Psoas muscle (tissue), 8 donors: ENCODE measurements at places on chromosomes 6 and 20. TPM values are rescaled to one million over a fixed set of nuclear protein-coding genes. Genes with fewer than 3 reads are reported as not detected.

The TAAR1 gene
- total RNA-seq: not detected

The WFDC12 gene
- total RNA-seq: not detected

The RHAG gene
- not detected for total RNA-seq

The PRSS16 gene
- total RNA-seq: not detected

The CLPSL2 gene
- total RNA-seq: not detected

The MYLK2 gene
- 109 TPM for total RNA-seq

The RSPH9 gene
- not detected for total RNA-seq

The DNMT3B gene
- 0.32 TPM for total RNA-seq

The REM1 gene
- total RNA-seq: 2.0 TPM

The HCRTR2 gene
- total RNA-seq: not detected

The GNRH2 gene
- not detected for total RNA-seq

GRCh38 chr20:46368902-46369268 lies 37.5 kb downstream of the ELMO2 start:
- DNase-seq: no peak

GRCh38 chr6:151501511-151502136 lies 7.8 kb downstream of the CCDC170 start:
- no peak for DNase-seq

- DNase-seq: no peak
Measured at GRCh38 chr20:34636648-34637047, 40.2 kb downstream of the PIGU start.

DNA sequence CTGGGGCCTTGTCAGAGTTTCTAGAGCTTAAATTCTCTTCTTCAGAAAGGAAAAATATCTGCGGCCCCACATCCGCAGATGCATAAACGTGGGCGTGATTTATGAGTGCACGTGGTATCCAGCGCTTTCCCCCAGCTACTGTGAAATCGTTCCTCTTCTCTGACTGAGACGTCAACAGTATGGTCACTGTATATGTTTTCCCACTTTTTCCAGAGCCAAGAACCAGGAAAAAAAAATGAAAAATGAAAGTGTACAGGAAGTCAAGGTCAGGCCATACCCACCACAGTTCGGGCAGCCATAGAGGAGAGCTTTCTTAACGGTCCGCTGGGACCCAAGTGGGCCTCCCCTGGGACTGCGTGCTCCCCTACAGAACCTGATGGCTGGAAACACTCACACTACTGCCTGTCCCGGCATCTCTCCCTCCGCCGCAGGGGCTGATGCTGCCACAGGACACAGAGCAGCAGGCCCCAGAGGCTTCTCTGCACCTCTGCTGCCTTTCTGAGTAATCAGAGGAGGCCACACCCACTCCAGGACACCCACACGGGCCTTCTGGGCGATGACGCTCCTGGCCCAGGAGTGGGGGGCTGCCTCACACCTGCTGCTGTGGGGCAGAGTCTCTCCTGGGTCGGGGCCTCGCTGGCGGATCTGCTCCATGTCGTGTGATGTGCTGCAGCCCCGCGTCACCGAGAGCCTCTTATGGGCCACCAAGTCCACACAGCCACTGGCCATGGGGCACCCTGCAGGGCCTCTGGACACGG lies 16.4 kb upstream of the STX16 start:
- no peak for DNase-seq

DNA sequence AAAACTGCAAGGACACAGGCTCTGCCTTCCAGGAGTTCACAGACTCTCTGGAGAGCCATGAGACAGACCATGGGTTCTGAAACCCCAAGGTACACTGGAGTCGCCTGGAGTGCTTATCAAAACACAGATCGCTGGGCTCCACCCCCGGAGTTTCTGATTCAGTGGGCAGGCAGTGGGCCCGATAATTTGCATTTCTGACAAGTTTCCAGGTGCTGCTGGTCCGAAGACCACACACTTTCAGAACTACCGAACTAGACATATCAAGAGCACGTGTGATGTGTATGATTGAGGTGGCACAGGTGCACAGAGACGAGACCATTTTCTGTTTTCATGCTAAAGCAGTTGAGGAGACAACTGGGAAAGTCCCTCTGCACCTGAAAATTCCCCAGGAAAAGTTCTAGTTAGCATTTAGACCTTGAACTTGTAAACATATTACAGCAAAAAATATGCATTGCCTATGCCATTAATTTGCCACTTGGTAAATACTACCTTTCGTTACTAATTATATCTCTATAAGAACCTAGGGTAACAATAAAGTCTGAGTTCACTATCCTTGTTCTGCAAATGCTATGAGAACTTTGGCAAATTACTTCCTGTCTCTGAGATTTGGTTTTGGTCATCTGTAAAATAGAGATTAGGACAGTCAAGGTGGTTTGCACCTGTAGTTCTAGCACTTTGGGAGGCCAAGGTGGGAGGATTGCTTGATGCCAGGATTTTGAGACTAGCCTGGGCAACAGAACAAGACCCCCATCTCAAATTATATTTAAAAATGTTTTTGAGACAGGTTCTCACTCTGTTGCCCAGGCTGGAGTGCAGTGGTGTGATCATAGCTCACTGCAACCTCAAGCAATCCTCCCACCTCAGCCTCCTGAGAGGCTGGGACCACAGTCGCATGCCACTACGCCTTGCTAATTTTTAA lies 14.3 kb upstream of the PIM1 start:
- DNase-seq: no peak

DNA sequence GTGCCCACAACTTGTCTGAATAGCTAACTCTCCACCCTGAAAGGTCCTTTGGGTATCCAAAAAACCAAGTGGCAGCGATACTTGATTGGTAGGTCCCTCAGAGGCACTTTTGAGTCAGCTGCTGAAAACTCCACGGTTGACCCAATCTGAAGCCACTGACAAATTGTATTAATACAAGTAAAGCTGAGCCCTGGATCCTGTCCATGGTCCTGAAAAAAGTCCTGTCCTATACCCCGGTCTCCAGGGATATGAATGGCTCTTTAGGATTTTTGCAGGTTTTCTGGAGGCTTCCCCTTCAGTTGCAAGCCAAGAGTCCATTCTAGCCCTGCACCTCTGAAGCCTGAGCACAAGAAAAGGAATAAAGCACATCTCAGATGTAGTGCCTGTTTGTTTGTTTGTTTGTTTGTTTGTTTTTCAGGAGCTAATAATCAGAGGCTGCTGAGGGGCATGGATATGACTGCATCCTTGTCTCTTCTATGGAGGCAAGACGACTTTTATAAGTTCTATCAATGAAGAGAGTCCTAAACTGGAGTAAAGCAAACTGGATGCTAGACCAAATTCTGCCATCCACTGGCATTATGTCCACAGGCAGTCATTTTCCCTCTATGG lies 1.7 kb upstream of the SLC12A5 start:
- no peak for DNase-seq

DNA sequence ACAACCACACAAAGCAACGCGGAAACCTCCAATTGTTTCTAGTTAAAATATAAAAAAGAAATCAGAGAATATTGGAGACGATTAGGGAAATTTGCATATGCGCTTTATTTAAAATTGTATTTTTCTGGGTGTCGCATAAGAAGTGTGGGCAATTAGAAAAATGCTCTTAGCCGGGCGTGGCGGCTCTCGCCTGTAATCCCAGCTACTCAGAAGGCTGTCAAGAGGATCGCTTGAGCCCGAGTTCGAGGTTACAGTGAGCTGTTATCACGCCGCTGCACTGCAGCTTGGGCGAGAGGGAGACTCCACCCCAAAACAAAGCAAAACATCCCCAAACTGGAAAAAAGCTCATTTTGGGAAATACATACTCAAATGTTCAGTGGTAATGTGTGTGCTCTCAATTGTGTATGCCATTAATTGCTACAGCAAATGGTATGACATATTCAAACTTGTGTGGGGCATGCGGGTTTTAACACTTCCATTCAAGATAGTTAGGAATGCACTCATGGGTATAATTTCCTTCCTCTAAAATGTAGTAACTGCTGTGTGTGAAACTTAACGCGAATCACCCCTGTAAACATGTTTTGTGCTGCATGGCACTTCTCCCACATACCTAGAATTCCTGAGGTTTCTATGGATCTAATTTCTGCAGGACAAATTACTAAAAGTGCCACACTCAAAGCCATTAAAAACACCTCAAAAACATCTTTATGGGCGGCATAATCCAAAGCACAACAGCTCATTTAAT lies 54.7 kb upstream of the HFE start:
- DNase-seq: no peak

DNA sequence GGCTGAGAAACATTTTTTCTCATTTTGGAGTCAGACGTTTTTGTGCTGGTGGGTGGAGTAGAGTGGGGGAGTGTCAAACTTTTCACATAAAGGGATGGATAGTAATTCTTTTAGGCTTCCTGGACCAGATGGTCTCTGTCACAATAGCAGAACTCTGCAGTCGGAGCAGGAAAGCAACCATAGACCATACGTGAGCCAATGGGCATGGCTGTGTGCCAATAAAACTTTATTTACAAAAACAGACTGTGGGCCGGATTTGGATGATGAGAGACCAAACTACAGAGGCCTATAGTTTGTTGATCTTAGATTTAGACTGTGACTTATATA lies 70.8 kb upstream of the SLC22A23 start:
- no peak for DNase-seq

GRCh38 chr20:51171141-51171540 lies 148.2 kb upstream of the KCNG1 start:
- no peak for DNase-seq

- DNase-seq: no peak
Measured at GRCh38 chr20:17562804-17563305, 7.0 kb upstream of the DSTN start.

DNA sequence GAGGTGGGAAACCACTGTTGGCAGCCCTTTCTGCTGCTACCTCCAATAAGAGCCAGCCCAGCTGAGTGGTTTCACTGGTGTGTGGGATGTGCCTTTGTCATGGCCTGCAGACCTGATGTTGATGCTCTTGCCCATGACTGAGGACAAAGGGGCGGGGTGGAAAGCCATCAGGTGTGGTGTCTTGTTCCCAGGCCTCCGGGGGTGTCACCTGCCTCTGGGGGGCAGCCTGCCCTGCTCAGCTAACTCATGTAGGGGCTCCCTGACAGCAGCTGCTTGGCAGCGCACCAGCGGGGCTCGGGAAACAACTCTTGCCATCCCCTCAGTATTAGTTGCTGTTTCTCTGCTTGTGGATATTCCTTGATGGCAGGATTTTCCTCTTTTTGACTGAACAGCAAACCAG lies 91.3 kb downstream of the LYRM2 start:
- no peak for DNase-seq

DNA sequence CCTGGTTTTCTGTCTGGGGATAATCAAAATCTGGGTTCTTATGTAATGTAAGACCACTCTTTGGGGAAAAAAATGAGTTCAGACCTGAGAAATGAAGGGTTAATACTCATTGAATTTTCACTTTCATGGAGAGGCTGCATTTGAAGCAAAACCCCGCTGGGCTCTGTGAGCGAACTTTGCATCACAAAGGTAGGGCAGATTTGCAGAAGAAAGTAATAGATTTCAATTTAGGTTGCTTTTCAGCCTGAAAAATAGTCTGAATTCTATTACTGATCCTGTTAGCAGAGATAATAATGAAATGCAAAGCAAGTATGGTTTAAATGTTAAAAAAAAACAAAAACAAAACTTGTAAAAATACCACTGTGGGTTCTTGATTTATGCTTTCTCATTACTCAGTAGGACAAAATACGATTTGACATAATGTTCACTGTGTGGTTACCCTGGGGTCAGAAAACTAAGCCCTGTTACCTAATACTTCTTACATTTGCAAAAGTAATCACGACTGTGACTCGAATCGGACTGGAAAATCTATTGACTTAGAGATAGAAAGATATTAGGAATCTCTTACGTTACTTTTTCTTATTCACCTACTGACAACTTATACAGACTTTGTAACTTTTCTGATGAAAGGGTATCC lies 72.2 kb downstream of the UST start:
- DNase-seq: no peak

GRCh38 chr20:8568075-8568474 lies 436.0 kb downstream of the PLCB1 start:
- no peak for DNase-seq

DNA sequence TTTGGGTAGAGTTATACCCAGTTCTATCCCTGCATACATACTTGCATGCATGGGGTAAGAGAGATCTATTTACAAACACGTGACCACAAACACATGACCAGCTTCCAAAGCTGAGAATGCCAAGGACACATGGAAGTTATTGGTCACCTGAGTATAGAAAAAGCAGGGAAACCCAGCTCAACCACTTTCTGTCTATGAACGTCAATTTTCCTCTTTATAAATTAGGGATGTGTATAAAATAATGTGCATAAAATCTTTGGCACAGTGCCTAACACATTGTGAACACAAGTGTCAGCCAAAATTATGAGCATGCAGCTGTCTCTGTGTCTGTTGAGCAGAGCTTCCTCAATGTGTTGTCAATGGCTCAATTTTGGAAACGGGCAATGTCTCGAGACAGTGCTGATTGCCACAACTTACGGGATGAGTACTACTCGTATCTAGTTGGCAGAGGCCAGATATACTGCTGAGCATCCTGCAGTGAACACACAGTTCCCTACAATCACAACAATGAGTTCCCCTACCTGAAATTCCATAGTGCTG lies 44.9 kb downstream of the TPD52L1 start:
- DNase-seq: no peak

DNA sequence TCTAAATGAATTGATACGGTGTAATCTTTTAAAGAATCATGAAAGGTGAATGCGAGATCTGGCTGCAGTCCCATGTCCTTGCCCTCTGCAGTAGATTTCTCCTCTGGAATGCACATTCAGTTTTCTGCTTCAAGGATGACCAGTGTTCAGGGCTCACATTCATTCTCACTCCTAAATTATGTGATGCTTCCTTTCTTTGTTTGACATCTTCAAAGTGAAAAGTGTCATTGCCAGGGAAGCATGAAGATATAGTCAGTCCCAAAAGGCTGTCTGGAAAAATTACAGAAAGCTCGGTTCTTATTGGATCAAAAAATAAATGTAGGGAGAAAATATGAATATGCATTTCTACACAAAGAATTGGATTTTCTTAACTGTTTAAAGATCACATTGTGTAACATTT lies 395.6 kb downstream of the NKAIN2 start:
- DNase-seq: no peak

DNA sequence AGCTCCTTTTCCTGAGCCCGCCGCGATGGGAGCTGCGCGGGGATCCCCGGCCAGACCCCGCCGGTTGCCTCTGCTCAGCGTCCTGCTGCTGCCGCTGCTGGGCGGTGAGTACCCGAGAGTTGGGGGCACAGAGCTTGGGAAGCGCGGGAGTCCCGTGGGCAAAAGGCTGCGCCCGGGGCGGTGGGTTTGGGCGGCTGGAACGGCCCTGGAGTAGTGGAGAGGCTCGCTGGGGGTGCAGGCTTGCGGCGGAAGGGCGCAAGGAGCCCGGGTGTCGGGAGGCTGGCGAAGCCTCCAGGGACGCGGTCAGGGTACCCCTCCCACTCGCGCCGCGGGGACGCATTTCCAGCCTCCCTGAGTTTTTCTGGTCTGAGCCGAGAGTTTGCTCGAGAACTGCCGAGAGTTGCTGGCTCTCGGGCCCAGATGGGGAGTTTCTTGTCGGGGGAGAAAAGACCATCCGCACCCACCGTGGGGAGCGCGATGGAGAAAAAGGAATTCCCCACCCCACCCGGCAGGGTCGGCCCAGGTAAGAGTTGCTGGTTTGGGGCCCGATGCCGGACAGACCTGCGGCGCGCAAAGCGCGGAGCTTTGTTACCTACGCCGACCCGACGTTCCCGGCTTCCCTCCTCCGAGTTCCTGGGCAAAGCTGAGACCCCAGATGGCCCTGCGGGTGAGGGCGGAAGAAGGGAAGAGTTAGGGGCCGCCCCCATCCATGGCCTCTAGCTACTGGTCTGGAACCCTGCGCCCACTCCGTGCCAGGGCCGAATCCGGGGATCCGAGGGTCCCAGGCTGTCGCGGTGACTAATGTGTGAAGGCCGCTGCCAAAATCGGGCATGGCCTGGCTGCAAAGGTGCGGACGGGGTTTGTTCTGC lies 584 bp downstream of the PTK7 start:
- DNase-seq: no peak

- no peak for DNase-seq
Measured at GRCh38 chr6:31621991-31622390, 1.5 kb downstream of the PRRC2A start.
